IPS-NIHi11 (cell line): ENCODE measurements at places on chromosomes 4 and X.

GRCh38 chr4:39367166-39367565, 1.0 kb upstream of the RFC1 start:
- no peak for DNase-seq

DNA sequence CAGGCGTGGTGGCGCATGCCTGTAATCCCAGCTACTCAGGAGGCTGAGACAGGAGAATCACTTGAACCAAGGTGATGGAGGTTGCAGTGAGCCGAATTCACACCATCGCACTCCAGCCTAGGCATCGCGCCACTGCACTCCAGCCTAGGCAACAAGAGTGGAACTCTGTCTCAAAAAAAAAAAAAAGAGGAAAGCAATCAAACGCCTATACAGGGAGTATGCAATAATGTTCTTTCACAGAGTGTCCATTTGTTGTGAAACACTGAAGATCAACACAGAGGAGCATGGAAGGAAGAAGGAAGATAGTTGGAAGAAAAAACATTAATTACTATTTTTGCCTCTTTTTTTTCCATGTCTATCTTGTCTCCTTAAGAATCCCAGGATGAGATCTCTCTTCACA, 113.4 kb downstream of the FBXO8 start:
- no peak for DNase-seq

DNA sequence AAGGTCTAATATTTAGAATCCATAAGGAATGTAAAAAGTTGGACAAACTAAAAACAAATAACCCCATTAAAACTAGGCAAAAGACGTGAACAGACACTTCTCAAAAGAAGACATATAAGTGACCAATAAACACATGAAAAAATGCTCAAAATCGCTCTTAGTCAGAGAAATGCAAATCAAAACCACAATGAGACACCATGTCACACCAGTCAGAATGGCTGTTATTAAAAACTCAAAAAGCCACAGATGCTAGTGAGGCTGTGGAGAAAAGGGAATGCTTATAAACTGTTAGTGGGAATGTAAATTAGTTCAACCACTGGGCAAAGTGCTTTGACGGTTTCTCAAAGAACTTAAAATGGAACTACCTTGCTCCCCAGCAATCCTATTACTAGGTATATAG, 674.3 kb upstream of the MAGEB2 start:
- DNase-seq: no peak

DNA sequence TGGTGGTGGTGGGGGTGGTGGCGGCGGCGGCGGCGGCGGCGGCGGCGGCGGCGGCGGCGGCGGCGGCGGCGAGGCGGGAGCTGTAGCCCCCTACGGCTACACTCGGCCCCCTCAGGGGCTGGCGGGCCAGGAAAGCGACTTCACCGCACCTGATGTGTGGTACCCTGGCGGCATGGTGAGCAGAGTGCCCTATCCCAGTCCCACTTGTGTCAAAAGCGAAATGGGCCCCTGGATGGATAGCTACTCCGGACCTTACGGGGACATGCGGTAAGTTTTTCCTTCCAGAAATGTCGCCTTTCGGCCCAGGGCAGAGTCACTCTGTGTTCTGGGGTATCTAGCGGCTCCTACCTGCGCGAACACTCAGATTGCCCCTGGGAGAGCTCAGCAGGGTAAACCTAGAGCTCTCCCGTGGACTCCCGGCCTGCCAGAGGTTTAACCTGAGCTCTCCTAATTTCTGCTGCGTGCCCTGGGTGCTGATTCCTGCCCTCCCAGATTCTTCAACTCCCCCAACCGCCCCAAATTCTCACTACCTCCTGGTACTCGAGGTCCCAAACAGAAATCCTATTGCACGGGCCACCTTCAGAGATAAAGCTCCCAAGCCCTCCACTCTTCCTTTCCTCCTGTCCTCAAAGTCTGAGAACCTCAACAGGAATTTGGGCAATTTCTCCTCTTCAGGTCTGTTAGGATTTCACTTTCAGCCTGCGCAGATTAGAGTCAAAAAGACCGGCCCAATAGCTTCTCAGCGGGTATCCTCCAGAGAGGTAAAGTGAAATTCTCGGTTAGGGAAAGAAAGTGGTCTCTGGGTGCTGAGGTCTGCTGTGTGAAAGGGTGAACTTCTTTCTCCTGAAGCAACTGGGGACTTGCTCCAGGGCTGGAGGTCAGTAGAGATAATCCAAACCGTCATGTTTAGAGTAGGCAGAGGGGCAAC, 2.9 kb downstream of the AR start:
- DNase-seq: no peak

DNA sequence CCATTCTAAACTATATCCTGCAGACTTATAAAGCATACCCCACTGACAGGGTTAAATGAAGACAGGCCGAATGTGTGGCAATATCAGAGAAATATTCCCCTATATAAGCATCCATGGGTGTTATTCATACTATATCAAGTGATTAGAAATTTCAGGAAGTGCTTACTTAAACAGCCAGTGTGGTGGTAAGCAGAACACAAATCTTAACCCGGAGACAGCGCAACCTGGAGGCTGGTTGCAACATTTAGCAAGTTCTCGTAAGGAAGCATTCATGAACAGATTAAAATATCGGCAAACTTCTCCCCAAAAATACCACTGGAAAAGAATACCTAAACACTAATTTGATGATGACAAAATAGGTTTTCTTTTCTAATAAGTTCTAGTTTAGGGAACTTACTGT, 261.2 kb downstream of the CBLL2 start:
- no peak for DNase-seq

GRCh38 chr4:78166622-78167021, 109.5 kb downstream of the FRAS1 start:
- DNase-seq: no peak

DNA sequence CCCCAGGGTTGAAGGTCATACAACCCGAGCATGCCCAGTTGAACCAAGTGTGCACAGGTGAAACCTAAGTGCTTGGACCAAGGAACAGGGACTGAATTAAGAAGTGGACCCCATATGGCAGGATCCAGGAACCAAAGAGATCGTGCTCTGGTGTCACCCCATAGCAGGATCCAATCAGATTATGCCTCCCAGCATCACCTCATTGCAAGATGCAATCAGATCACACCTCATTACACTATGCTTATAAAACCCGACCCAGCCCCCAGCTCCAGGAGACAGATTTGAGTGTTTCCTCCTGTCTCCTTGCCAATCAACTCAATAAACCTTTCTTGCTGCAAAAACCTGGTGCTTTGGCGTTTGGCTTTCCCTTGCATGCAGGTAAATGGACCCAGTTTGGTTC, 37.6 kb downstream of the EFHC2 start:
- no peak for DNase-seq

- DNase-seq: no peak
These were observed 75.2 kb downstream of the SPRY1 start for GRCh38 chr4:123471655-123472369.

DNA sequence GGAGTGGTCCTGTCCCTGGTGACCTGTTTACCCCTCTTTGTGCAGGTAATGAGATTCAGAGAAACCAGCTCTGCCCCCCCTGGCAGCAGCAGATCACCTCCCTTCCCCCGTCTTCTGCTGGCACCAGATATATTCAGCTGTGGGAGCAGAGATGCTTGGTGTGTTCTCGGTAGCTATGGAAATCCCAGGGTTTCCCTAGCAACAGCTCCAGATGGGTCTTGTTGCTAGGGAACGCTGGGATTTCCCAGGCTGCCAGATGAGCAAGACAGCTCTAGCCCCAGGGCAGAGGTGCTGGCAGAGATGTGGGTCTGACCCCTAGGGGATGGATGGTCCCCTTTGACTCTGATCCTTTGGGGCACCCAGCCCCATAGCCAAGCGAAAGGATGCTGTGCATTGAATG, 20.2 kb downstream of the CETN2 start:
- peak; percentile 20 for DNase-seq

GRCh38 chr4:82397527-82397926, 23.7 kb upstream of the HNRNPD start:
- DNase-seq: no peak

DNA sequence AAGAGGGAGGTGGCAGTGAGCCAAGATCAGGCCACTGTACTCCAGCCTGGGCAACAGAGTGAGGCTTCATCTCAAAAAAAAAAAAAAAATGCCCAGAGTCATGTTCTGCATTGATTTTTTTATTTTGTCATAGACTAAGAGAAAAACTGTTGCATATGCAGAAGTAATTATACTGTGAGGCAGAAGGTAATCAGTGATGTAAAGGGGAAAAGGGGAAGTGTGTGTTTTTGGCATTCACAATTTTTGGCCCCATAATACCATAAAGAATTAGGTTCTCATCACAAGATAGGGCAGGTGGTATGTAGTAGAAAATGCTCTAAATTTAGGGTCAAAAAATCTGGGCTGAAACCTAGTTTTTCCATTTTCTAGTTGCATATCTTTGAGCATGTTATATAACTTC, 47.3 kb upstream of the GAB1 start:
- no peak for DNase-seq

GRCh38 chrX:68087526-68087925, 345.8 kb downstream of the OPHN1 start:
- DNase-seq: no peak

- peak; percentile 47 for DNase-seq
These were observed 667 bp downstream of the G3BP2 start for GRCh38 chr4:75672461-75673026.

DNA sequence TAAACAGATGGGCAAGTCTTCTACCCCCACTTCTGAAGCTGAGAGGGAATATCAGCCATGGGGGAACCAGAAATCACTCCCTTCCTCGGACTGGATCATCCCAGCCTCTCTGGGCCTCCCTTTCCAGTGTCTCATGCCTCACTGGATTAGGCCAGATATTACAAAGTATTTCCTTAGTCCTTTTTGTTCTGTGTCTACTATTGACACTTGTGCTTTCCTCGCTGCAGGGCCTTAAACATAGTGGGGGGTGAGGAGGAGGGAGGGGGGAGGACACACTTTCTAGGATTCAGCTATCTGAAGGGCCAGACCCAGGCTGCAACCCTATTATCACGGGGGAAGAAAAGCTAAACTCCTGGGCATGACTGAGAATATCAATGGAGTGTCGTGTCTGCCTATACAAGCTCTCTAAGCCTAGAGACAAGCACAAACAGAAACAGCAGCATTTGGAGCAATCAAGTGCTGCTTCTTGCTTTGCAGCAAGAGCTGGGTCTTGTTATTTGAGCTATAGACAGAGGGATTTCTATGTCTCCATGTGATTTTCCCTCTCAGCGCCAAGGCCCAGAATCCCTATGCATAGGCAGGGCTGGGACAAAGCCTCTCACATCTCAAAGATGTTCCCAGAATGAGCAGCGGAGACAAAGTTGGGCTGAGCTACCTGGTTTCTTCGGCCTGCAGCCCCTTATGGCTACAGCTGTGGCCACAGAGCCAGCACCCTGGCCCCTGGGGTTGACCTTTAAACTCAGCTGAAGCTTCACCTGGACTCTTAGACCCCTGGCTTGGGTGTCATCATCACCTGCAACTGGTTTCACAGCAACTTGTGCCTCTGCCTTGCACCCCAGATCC, 20.2 kb downstream of the PJA1 start:
- DNase-seq: no peak

- DNase-seq: no peak
These were observed 332.0 kb downstream of the GRXCR1 start for GRCh38 chr4:43224559-43224958.

- DNase-seq: no peak
These were observed 16.1 kb downstream of the ABLIM2 start for GRCh38 chr4:8142556-8142955.

DNA sequence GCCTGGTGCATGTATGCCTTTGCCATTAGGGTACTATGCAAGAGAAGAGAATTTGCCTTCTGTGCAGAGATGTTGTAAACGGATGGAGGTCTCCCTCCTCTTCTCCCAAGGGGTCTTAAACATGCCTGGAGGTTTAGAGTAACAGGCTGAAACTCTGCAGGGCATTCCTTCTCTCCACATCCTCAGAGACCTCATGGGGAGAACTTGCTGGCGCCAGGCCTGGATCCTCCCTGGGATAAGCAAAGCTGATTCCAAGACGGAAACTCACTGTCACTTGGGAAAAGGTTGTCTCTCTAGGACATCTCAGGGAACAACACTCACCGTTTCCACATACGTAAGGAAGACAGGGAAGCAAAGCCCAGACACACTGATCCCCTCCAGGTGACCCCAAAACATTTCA, 76.9 kb upstream of the GPM6B start:
- no peak for DNase-seq

- DNase-seq: no peak
These were observed 5.4 kb upstream of the SH3BP2 start for GRCh38 chr4:2787230-2788100.

- peak; percentile 68 for DNase-seq
These were observed at the start of gene CCDC120 for GRCh38 chrX:49058794-49059193. CCDC120 (plus strand) TSS chrX:49058999; CDS start chrX:49062042, 3,043 bp downstream.

GRCh38 chr4:48067536-48067935, 51.0 kb downstream of the NIPAL1 start:
- no peak for DNase-seq

DNA sequence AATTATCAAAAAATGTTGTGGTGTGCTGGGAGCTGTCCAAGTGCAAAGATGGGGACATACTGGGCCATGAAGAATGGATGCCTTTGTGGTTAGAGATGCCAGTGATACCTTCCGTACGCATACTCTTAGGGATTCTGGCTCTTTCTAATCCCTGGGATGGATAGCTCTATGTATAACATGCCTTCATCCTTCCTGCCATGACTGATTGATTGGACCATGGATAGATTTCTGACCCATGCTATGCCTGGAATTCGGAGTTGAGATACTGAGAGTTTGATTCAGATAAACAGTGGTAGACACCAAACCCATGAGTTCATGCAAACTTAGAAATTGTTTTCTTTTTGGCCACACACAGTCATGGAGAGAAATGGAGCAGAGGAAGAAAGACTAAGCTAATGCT, 147.2 kb upstream of the WDFY3 start:
- DNase-seq: no peak

- no peak for DNase-seq
These were observed 195.2 kb downstream of the CCNG2 start for GRCh38 chr4:77352192-77352591.

DNA sequence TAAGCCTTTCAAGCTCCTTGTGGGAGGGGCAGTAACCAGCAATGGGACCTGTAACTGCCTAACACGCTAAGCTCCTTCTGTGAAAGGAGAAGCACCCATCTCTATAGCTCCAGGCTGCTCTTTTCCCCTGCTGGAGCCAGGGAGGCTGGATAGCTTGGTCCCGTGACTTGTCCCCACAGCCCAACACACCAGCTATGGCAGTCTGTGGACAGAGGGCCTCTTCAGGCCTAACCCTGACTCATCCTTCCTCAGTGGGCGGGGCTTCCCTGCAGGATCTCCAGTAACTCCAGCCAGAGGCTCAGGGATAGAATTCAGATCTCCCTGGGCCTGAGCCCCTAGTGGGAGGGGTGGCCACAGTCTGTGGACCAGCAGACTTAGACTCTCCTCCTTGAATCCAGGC, 1290.1 kb downstream of the PCDH7 start:
- DNase-seq: no peak

- no peak for DNase-seq
These were observed 166.8 kb downstream of the BCOR start for GRCh38 chrX:39930786-39931528.

DNA sequence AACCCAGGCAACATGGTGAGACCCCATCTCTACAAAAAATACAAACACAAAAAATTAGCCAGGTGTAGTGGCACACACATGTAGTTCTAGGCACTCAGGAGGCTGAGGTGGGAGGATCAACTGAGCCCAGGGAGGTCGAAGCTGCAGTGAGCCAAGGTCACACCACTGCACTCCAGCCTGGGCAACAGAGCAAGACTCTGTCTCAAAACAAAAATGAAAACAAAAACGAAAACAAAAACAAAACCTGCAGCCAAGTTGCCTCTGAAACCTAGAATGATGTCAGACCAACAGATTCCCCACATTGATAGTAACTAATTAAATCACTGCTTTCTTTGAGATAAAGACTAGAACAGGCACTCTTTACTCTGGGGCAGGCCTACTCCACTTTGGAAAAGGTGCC, 104.5 kb downstream of the AMELX start:
- DNase-seq: no peak
